ENCODE measurements at places on chromosomes 4 and X.

- no peak for DNase-seq
These were observed 561.6 kb upstream of the MAGEB2 start for GRCh38 chrX:29653721-29654120.

DNA sequence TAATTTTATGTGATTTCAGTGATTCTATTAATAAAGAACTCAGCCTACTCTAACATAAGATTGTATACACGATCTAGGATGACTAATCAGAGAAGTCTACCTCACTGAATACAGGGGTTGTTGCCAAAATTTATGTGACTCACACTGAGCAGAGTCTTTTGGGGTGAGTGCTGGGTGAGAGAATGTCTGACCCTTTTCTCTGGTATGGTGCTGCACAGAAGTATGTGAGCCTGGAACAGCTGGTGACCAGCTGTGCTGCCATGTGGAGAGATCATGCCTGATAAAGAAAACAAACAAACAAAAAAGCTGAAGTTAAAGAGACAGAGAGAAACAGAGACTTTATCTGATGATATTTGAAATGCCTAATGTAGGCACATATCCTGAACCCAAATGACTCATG, 618.1 kb upstream of the GRIA3 start:
- no peak for DNase-seq

GRCh38 chr4:85787133-85787532, 312.2 kb downstream of the ARHGAP24 start:
- no peak for DNase-seq

GRCh38 chr4:2954358-2955185, 8.6 kb downstream of the NOP14 start:
- no peak for DNase-seq

- DNase-seq, result no peak
These were observed 541.2 kb upstream of the MAGEB18 start for GRCh38 chrX:25596921-25597320.

GRCh38 chrX:38805432-38806389, 4.5 kb downstream of the MID1IP1 start:
- peak; percentile 67 for DNase-seq

DNA sequence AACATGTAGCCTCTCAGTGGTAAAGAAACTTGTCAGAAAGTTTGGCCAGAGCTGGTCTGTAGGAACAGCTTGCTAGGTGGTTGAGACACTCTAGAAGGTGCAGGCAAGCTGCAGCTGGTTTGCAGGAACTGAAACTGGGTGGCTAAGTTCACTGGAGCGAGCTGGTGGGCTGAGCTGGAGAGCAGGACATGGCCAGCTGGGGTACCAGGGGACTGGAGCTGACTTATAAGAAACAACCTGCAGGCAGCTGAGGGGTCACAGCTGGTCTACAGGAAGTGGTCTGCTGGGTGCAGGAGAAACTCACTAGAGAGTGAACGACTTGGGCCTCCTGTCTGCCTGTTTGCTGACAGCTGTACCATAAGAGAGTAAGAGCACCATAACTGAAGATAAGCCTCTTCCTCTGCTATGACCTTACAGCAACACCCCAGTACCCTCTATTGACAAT, 157.1 kb upstream of the LNX1 start:
- DNase-seq, result no peak

DNA sequence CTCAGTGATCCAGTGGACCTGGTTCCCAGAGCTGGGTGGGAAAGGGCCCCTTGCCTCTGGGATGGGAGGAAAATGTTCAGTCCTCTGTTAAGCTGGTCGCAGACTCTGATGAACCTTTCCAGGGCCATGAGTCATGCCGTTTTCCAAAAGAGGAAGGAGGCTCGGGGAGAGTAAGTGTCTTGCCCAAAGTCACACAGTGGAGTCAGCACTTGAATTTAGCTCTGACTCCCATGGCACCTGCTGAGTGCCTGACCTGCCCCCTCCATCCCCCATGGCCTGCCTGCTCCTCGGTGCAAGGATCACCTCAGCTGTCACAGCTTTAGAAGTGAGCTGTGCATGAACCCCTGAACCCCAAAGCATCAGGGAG, 14.0 kb upstream of the KIAA0232 start:
- DNase-seq, result no peak

DNA sequence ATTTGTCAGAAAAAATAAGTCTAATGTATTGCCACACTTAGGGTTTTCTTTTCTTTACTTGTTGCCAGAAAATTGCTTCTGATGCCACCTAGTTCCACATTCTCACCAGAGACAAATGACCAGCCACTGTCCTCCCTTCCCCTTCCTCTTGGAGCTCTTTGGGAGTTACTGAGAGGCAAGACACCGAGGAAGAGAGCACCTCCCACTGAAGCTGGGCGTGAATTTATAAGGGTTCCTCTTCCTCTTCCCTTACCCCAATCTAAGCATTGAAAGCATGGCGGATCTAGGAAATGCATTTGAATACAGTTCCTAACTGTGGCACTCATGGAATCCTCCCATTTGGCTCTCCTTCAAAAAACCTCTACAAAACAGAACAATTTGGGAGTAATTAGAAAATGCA, 30.0 kb downstream of the ANXA3 start:
- no peak for DNase-seq

GRCh38 chrX:151902813-151903591, 9.7 kb upstream of the MAGEA4 start:
- DNase-seq, result no peak

DNA sequence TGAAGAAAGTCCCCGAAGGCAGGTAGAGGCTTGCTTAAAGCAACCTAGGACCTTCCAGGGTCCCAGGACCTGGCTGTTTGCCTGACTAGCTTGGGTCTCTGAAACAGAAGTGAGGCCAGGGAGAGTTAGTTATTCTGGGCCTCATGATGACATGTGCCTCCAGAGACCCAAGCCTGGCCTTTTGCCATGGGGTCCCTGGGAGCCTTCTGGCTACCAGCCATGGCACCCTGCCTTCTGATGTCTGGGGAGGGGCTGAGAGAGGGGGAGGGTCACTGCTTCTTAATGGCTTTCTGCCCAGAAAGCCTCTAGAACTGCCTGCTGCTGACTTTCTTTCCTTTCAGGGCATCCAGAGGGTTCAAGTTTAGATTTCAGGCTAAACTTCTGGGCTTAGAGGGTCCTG, 1.0 kb upstream of the STARD8 start:
- no peak for DNase-seq

GRCh38 chr4:117577686-117578311, 456.5 kb upstream of the NDST3 start:
- DNase-seq, result no peak

GRCh38 chrX:133435544-133436124, 20.3 kb upstream of the GPC4 start:
- no peak for DNase-seq

DNA sequence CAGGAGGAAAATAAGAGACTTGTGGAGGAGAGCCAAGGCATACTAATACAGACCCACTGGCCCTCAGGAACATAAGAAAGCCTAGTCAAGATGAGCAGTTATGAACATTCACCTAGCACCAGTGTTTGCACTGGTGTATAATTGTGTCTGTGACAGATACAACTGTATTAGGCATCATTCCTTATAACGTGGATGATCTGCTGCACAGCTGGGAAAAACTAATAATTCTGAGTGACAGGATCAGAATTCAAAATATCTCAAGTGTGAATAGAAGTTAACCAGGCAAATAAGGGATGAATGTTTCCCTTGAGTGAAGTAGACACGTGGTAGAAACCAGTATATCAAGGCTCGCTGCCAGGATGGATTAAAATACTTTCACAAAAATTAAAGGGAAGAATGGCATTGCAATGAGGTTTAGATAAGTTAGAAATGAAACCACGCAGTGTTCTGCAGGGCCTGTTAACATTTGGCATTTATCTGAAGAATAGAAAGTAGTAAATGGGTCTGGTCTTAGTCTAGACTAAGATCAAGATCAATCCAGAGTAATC, 325.9 kb downstream of the EPHA5 start:
- DNase-seq, result no peak

- DNase-seq, result no peak
These were observed 994.0 kb downstream of the ARAP2 start for GRCh38 chr4:35250331-35250730.

DNA sequence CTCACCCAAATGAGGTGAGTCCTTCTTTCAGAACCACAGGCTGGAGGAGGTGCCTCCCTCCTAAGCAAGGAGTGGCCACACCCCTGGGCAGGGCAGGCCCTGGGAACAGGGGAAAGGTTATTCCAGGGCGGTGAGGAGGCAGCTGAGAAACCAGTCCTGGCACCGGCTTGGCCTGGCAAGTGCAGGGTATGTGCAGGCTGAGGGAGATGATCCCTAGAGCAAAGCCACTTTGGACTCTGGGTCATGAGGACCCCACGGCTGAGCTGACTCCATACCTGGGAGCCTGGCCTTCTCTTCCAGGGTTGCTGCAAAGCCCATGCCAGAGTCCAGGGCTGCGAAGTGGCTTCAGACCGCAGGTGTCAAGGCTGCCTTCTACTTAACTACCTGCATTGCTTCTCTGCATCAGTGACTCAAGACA, 49.5 kb upstream of the HELT start:
- DNase-seq, result peak; percentile 72

GRCh38 chr4:173370130-173370476, 651 bp upstream of the SAP30 start:
- DNase-seq, result no peak

- DNase-seq, result no peak
These were observed 77.1 kb upstream of the RXFP1 start for GRCh38 chr4:158444621-158445020.

- no peak for DNase-seq
These were observed 94.1 kb downstream of the PDS5A start for GRCh38 chr4:39883646-39884045.

DNA sequence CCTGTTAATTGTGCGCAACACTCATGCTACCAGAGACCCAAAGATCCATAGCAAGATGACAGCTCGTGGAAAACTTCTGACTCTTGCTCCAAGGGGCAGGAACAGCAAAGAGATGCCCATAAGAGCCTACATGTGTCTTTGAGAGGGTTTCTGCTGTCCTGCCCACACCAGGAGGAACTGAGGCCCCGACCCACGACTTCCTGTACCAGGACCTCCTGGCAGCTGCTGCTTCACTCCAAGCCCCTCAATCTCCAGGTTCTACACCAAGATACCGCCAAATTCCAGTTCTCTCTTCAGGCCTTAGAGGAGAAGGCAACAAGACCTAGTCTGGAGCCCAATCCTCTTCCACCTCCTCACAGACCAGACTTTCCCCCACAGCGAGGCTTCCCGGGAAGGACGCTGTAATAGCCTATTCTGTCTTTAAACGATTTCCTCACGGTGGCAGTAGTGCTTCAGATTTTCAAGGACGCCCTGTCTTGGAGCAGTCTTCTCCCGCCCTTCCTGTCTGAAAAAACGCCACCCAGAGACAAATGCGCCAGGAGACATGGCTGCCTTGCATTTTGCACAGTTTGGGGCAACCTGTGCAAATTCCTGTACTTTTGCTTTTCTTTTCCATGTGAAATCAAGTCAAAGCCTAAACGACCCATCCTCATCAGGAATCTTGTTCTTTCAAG, 230.2 kb upstream of the STK26 start:
- no peak for DNase-seq

GRCh38 chrX:40663880-40664630, 16.7 kb upstream of the CXorf38 start:
- DNase-seq, result no peak

DNA sequence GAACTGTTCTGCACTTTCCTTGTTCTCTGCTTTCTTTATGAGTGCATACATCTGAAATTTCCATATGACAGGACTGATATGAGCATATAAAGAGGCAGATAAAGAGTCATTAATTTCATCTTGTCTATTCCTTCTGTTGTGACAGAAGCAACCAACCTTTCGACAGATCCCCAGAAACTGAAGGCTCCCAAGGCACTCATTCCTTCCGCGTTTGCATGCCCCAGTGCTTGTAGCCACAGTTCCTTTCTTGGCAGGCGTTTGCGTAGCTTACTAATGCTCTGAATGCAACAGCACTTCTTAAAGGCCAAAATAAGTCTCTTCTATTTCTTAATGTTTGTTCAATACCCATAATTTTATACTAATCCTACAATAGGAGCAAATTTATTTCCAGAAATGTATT, 94.0 kb upstream of the TBL1X start:
- no peak for DNase-seq

DNA sequence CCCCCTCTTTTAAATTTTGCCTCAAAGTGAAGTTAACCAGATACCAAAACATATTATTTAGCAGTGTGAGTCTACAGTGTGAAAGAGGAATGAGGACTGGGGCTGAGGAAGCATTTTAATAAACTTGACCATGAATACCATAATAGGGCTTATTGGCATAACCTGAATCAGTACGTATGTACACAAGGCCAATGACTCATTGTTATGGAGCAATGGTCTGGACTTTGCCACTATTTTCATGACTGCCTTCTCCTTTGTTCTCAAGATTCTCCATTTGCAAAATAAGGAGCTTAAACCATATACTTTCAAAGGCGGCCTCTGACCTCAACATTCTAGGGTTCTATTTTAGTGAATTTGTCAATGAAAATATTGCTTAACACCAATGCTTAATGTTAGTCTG, 102.8 kb upstream of the OR13H1 start:
- peak; percentile 17 for DNase-seq

DNA sequence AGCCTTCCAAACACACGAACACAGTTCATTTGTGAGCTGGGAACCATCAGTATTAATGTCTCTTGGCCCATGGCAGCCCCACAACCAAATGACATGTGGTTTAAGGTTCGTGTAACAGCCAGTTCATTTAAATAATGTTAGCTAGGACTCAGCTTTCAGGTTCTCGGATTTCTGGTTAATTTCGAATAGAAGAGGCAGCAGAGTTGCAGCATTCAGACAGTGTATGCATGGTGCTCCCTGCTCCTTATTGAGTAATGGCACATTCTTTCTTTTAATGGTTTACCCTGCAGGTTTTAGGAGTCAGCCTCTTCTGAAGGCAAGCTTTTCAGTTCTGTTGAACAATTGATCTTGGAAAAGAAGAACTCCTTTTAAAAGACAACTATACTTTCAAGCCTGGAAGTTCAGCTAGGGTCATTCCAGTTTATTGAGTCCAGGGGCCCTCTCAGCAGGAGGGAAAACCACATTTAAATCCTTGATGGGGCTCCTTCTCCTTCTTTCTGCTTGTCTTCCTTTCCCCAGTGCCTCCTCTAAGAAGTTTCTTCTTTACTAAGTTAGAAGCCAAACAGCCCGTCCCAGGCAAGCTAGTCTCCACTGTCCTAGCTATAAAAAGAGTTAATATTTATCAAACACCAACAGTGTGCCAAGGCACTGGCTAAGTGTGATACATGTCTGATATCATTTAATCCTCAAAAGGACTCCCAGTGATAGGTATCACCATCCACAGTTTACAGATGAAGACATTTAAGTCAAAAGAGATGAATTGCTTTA, 5.0 kb upstream of the RNF175 start:
- no peak for DNase-seq

Data from body of pancreas (tissue), 4 donors.